NCI-H1092 (cell line): ENCODE measurements at places on chromosomes 4 and X.

DNA sequence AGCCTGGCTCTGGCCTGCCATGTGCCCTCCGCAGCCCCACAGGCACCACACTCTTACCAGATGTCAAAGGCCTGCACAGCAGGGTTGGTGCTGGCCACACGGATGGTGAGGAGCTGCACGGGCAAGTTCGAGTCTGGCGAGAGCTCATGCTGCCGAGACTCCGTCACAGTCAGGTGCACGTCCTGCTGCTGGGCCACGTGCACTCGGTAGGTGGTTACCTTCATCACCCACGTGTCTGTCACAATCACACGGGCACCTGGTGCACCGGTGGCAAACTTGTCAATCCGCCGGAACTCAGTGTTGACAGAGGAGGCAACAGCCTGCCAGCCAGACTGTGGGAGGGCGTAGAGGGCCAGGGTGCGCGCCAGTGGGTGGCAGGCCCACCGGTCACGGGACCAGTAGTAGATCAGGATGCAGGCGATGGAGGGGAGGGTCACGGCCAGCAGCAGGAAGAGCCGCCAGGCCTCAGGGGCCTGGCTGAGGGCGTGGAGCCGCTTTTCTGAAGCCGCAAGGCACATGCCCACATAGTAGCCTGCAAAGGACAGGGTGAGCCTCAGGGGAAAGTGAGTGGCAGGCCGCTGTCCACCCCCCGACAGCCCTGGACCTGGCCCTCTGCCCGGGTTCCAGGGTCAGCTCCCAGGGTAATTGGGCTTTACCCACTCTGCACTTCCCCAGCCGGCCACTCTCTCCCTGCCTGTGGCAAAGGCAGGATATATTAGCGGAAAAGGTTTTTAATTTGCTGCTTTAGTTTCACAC is 2.9 kb downstream of the TMEM129 start:
- DNase-seq = no peak

- no peak for DNase-seq
Measured at GRCh38 chr4:4460759-4461158, 73.9 kb downstream of the NSG1 start.

DNA sequence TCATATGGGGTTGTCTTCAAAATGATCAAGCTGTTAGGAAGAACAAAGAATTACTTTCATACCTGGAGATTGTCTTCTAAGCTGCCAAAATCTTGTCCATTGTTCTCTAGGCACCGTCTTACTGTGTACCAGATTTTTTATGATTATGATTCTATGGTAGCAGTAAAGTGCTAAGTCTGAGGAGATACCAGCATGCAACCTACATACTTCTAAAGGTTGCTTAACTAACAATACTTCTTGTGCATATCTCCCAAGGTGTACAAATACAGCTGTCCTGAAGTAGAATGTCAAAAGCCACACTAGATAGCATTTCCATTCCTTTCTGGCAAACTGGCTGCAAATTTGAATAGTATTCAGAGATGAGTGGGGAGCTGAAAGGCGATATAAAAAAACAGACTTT is 62.6 kb upstream of the FBXW7 start:
- DNase-seq = no peak

DNA sequence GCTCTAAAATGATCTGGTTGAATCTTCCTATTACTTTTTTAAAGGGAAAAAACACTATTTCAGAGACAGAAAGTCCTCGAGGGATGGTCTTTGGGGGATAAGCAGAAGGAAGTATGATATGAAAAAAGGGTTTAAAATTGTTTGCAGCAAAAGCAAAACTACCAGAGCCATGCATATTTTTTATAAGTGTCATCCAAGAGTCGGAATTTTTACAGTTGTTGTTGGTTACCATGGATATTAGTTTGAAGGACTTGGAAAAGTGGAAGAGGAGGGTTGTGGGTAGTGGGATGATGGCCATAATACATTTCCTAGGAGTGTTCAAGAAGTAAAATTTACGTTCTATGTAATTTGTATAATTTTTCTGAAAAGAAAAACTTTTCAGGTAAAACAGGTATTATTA is 134.4 kb downstream of the PCDH7 start:
- no peak for DNase-seq

DNA sequence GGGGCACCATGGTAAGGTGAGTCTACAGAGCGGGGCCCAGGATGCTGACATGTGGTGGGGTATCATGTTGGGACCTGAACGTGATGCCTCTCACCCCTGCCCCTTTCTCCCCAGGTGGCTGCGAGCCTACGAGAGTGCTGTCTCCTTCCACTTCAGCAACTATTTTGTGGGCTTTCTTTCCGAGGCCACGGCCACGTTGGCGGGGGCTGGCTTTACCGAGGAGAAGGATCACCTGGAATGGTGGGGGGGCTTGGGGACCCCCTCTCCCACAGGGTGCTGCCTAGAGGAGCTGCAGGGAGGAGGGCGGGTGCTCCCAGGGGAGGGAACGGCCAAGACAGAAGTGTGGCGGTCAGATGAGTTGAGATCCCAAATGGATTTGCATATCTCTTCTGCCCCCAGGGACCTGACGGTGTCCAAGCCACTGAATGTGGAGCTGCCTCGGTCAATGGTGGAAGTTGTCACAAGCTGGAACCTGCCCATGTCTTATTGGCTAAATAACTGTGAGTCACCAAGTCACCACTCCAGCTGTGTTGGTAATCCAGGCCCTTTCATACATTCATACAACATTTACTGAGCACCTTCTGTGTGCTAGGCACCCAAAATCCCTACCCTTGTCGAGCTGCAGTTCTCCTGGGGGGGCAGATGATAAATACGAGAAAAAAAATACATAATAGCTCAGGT is 5.5 kb downstream of the PORCN start:
- no peak for DNase-seq

GRCh38 chr4:48461000-48461399 is 22.1 kb upstream of the SLC10A4 start:
- DNase-seq = no peak

GRCh38 chrX:107968623-107969022 is 13.5 kb downstream of the TEX13B start:
- no peak for DNase-seq

GRCh38 chrX:11666952-11667685 is 1.4 kb upstream of the ARHGAP6 start:
- DNase-seq = no peak

DNA sequence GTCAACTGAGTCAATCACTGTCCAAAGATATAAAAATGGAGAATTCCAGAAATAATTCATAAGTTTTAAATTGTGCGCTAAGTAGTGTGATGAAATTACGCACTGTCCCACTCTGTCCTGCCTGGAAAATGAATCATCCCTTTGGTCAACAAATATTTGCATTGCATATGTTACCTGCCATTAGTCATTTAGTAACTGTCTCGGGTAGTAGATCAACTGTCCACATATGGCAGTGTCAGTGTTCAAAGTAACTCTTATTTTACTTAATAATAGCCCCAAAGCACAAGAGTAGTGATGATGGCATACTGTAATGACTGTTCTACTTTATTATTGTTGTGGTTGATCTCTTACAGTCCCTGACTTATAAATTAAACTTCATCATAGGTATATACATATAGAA is 3.4 kb downstream of the YTHDC1 start:
- no peak for DNase-seq

DNA sequence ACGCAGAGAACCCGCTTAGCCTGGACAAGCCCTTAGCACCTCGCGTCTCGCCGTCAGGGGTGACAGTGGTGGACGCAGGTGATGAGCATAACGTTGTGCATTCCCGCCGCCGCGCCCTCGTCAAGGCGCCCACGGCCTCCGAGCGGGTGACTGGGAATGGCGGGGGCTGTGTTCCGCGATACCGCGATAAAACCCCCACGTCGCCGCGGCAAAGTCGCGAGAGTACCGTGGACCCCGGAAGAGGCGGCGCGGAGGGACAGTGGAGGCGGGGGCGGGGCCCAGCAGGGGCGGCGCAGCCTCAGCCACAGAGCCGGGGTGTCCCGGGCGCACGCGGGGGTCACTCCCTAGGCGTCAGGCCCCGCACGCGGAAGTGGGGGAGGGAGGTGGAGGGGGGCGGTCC is 53.8 kb downstream of the ZFYVE28 start:
- DNase-seq = no peak

- DNase-seq = no peak
Measured at GRCh38 chr4:175770555-175770954, 41.5 kb downstream of the GPM6A start.

- no peak for DNase-seq
Measured at GRCh38 chrX:118126286-118126685, 9.7 kb upstream of the KLHL13 start.

DNA sequence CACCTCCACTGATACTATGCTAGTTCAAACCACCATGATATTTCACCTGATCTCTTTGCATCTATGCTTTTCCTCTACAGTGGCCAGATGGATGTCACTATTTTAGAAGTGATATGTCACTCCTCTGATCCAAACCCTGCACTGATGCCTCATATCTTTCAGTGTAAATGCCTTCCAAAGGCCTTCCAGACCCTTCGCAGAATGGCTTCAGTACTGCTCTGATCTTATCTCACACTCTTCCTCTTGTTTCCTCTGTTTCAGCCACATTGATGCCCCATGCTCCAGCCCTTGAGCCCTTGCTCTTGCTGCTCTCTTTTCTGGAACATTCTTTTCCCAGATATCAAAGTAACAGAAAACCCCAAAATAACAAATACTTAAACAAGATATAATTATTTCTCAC is 17.9 kb downstream of the MID1IP1 start:
- no peak for DNase-seq

DNA sequence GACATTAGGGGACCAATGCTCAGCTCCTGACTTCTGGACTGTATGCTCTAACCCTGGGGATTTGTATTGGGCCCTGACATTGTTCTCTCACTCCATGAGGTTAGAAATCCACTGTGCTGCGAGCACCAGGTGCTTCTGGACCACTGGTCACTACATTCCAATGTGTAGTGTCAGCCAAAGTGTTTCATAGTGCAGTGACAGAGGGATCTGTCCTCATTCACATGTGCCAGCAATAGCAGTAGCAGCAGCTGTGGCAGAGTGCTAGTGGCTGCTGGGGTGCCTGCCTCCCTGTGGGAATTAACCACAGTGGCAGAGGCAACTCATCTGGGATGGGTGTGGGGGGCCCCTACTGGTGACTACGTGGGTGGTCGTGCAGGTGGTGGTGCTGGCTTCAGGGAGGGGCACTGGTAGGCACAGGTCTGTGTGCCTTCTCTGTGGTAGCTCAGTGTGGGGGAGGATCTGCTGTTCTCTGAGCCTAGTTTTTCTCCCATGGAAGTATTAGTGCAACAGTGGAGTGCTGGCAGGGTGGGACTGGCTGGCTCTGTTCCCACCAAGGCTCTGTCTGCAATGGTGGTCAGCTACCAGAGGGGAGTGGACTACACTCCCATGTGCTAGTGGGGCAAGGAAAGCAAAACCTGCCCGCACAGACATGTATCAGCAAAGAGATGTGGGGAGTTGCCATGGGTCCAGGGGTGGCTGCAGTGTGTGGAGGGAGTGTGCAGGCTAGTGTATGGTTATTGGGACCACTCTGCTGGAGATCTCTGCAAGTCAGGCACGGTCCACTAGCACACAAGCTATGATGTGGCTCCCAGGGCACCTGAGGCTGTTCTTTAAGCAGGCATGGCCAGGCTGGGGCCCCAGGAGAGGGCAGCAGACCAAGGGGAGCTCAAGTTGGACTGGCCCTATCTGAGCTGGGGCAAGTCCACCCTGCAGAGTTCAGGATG is 78.5 kb downstream of the SCLT1 start:
- DNase-seq = no peak

DNA sequence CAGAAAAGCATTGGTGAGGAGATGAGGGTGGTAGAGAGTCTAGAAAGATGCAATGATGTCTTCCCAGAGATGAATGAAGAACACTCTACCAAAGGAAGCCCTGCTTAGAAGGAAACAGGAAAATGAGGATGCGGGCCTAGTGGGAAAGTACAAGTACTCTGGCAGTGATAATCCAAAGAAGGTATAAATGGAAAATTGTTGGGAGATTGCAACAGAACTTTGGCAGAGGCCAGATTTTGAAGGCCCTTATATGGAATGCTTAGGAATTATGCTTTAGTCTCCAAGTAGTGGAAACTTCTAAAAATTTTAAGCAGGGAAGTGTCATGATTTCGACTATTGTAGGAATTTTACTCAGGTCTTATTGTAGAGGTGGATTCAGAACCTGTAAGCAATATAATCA is 11.0 kb downstream of the ARSJ start:
- no peak for DNase-seq

GRCh38 chr4:84325625-84326024 is 173.5 kb downstream of the NKX6-1 start:
- no peak for DNase-seq

GRCh38 chrX:14926471-14926870 is 53.2 kb downstream of the MOSPD2 start:
- DNase-seq = no peak

GRCh38 chrX:129719931-129720530 is 18.7 kb upstream of the XPNPEP2 start:
- DNase-seq = no peak

- DNase-seq = no peak
Measured at GRCh38 chr4:141027421-141027820, 105.8 kb downstream of the RNF150 start.
